EL (cell line): ENCODE measurements at places on chromosomes 16 and 17.

- no peak for DNase-seq
Observed at GRCh38 chr17:65920996-65921395, 270.9 kb downstream of the CEP112 start.

DNA sequence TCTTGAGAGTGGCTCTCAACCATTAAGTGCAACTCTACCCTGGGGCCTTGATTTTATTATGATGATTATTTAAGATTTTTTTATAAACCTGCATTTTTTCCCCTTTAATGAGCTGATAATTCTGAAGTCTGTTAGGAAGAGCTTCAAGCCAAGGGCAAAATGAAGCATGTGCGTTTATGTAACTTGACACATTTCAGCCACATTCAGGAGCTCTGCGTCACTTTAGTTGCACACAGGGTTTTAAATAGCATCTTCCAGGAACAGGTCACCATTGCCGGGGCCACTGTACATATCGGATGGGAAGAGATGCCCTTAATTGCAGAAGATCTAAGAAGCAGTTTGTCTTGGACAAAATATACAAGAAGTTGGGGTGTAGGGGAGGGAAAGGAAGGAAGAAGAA, 89.6 kb downstream of the BMERB1 start:
- DNase-seq = no peak

GRCh38 chr17:6548034-6548433, 8.3 kb downstream of the PITPNM3 start:
- DNase-seq = no peak

- no peak for DNase-seq
Observed at GRCh38 chr17:49571764-49572163, 3.9 kb upstream of the NXPH3 start.

- DNase-seq = no peak
Observed at GRCh38 chr16:50296807-50297206, 30.5 kb downstream of the ADCY7 start.

DNA sequence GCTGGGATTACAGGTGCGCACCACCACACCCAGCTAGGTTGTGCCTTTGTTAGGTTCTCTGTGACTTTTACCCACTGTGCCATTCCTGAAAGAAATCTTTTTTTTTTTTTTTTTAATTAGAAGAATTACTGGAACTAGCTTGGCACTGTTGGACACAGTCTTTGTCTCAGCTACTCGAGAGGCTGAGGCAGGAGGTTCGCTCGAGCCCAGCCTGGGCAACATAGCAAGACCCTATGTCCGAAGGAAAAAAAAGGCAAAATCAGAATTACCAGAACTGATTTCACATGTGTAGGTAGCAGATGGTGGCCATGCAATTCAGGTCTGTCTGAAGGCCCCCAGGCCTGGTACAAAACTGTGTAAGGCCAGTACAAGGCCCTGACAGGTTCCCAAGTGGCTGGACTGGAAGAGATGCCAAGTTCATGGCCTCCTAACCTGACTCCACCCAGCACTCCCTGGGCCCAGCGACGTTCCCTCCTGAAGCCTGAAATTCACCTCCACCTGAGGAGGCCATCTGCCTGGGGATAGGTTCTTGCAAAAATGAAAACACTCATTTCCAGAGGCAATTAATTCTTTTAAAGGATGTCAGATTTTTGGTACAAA, 23.0 kb downstream of the CARHSP1 start:
- DNase-seq = no peak

DNA sequence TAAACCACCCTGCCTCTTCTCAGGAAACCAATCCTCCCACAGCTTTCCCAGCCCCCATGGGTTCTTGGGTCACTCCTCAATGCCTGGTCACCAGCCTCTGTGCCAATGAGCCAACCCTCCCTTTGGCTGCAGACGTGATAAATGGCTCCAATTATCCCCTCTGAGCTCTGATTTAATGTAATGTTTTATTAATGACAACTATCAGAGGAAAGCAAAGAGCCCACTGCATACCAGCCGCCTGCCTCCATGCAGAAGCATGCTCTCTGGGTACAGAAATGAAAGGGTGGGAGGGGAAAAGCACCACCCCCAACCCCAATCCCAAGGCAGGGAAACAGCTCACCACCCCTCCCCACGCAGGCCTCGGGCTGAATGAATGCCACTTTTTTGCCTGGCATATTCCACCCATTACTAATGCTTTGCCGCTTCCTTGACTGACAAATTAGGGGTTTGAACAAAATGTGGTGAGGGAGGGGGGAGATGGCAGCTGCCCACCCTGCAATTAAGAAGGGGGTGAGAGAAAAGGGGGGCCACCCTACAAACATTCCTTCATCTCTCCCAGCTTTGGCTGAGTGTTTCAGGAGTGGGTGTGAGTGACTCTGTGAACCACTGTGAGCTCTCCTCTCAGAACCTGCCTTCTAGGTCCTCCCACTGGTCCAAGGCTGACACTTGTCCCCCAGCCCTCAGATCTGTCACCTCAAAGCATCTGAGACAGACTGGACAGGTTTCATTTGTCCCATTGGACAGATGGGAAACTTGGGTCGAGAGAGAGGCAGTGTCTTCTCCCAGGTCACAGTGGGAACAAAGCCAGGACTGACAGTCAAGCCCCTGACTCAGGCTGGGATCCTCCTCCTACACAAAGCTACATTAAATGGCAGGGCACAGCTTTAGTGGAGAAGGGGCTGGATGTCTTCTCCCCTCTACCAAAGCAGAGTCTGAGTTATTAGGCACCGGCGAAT, 161.5 kb downstream of the TMEM132E start:
- no peak for DNase-seq

- DNase-seq = no peak
Observed at GRCh38 chr17:67449845-67450755, 73.0 kb downstream of the PITPNC1 start.

- no peak for DNase-seq
Observed at GRCh38 chr17:31798205-31798724, 60.8 kb downstream of the COPRS start.

DNA sequence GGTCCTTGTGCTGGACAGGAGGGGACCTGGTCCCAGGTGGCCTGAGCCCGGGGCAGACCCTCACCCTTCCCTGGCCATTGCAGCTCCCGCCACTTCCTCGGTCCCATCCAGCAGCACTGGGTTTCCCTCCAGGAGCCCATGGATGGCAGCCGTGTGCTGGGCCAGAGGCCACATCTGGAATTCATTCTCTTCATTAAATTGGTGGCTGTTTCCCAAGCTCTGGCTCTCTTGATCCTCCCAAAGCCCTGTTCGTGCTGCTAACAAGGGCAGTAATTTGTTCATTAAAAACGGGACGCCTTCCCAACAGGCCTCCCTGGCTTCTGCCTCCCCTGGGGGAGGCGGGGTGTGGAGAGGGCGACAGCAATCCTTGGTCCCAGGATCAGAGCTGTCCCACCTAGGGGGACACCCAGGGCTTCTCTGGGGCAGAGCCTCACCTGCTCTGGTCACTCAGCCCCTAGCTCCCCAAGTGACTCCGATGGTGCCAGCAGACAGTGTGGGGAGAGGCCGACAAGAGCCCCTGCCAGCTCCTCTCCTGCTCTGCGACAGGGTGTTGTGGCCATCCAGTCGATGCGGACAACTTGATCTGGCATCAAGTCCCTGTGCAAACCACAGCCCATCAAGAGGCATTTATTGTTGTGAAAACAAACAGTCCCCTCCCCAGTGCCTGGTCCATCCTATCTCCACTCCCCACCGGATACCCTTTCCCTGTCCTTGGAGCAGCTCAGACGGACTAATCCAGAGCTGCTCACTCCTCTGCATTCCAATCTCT, 44.0 kb downstream of the SDK2 start:
- no peak for DNase-seq

DNA sequence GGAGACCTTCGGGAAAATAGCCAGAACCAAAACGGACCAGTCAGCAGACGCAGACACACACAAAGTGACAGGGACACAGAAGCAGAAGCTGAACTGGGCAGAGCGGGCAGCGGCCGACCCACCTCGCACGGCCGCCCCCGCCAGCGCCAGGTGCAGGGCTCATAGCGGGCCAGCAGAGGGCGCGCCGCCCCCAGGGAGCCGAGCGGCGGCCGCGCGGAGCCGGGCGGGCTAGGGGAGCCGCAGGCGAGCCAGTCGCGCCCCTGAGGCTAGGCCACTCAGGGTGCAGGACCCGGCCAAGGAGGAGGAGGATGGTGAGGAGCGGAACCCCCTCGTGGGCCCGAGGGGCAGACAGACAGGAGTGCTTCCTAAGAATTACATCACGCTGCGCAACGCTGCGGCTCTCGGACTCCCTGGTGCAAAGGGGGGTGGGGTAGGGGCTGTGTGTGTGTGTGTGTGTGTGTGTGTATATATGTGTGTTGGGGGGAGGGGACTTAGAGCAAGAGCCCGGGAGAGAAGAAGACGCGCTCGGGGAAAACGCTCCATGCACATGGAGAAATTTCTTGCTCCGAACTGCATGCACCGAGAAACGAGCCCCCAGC, 913 bp upstream of the NOG start:
- peak; percentile 70 for DNase-seq

- no peak for DNase-seq
Observed at GRCh38 chr16:28259091-28259780, 33.1 kb upstream of the SBK1 start.

- DNase-seq = no peak
Observed at GRCh38 chr16:59733321-59733720, 999.2 kb upstream of the GOT2 start.

DNA sequence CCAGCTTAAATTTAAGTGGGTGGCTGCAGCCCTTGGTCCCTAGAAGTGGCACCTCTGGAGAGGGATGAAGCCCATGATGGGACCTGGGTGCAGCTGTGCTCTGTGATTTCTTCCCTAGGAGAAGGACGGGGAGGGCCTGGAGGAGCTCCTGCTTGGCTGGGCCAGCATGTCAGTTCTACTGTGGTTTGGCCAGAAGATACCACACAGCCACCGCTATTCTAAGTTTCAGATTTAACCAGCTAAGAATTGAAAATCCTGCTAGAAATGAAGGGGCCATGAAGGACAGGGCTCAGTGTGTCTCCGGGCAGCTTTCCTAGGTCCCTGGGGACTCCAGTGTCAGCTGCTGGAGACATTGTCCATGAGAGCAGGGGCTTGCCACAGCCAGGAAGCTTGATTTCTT, 9.7 kb downstream of the RAP1GAP2 start:
- no peak for DNase-seq

GRCh38 chr16:21646721-21647561, 5.5 kb downstream of the IGSF6 start:
- DNase-seq = no peak

DNA sequence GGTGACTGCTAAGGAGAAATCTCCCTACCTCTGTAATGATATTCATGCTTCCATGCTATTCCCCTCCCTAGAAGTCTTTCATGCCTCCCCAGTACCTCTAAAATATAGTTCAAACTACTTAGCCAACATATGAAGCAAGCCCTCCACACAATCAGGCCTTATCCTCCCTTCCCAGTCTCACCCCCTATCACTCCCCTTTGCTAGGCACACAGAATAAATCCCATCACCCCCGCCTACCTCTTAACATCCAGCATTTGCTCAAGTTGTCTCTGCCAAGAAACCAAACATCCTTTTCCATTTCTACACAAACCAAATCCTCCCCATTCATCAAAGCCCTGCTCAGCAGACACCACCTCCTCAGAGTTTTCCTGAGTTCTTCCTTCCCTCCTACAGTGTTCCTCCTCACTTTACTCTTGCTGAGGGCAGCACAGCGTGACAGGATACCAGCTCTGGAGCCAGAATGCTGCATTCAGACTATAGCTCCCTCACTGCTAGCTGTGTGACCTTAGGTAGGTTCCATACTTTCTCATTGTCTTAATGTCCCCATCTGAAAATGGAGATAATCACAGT, 7.0 kb downstream of the TOM1L2 start:
- no peak for DNase-seq

DNA sequence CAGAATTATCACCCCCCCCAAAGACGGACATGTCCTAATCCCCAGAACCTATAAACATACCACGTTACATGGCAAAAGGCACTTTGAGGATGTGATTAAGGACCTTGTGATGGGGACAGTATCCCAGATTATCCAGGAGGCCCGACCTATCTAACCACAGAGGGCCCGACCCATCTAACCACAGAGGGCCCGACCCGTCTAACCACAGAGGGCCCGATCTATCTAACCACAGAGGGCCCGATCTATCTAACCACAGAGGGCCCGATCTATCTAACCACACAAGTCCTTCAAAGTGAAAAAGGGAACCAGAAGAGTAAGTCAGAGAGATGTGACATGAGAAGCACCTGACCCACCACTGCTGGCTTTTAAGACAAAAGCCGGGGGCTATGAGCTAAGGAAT, 56.8 kb downstream of the ANKFY1 start:
- peak; percentile 56 for DNase-seq

GRCh38 chr17:33684735-33685134, 391.6 kb upstream of the ASIC2 start:
- DNase-seq = no peak

GRCh38 chr17:49851387-49852291, 3.8 kb upstream of the TAC4 start:
- peak; percentile 73 for DNase-seq

GRCh38 chr16:14405611-14406537, 224.2 kb downstream of the PARN start:
- peak; percentile 22 for DNase-seq

DNA sequence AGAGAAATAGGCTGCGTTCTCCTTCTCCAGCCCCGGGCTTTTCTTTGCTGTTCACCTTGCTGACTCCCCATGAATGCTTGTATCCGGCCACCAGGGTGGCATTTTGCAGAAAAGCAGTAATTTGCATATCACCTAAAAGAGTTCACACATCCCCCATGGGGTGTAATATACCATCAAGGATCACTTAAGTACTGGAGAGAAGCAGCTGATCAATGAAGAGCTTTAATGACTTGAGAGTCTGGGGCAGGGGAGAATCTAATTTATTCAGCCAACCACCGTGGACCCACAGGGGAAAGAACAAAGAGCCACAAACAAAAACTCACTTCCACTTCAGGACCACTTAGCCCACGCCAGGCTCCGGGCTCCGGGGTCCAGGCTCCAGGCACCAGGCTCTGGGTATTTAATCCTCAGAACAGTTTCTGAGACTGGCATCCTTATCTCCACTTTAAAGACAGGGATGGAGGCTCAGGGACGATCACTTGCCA, 33.9 kb upstream of the SEC14L1 start:
- DNase-seq = no peak

DNA sequence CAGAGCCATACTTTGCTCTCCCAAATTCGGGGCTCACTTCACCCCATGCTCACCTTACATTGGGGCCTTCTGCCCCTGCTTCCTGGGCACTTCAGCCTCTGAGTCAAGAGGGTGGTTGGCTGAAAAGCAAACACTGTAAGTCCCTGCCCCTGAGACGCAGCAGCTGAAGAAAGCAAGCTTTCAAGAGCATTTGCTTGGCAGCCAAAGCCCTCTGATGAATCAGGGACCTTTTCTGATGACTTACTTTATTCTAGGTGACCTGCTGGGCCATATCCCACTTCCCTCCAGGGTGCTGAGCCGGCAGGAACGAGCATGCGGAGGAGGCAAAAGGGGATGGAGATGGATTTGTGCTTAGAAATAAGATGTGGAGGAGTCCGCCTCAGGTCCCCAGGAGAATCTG, 147.0 kb upstream of the TNRC6C start:
- no peak for DNase-seq
